ENCODE measurements at places on chromosomes 12 and 14. TPM values are rescaled to one million over a fixed set of nuclear protein-coding genes. Genes with fewer than 3 reads are reported as not detected.

The IFNG-AS1 gene
- not detected for total RNA-seq

The CD163 gene
- total RNA-seq = 91.8 TPM

The MIP gene
- total RNA-seq = 0.16 TPM

The GALC gene
- total RNA-seq = 10.6 TPM

The MAP1LC3B2 gene
- 2.4 TPM for total RNA-seq

DNA sequence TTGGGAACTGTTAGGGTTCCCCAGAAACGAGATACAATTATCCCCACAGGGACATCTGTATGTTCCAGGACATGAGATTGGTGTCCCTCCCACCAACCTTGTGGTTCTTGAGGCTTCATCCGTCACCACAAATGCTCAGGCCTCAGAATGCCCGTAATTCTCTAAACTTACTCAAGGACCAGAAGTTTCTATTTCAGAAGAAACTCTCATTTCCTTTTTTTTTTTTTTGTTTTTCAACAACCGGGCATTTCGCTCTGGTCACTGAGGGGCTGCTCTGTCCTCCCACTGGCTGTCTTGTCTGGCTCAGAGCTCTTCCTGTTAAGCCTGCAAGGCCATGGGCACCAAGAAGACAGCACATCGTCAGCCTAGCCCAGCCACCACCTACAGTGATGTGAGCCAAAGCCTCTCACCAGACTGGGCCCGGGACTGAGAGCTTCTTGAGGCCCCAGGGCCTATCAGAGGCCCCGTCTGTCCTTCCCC, 36.2 kb downstream of the VDR start:
- ATAC-seq = no peak

- ATAC-seq = no peak
Measured at GRCh38 chr12:46364777-46365580, 7.6 kb downstream of the SLC38A2 start.

DNA sequence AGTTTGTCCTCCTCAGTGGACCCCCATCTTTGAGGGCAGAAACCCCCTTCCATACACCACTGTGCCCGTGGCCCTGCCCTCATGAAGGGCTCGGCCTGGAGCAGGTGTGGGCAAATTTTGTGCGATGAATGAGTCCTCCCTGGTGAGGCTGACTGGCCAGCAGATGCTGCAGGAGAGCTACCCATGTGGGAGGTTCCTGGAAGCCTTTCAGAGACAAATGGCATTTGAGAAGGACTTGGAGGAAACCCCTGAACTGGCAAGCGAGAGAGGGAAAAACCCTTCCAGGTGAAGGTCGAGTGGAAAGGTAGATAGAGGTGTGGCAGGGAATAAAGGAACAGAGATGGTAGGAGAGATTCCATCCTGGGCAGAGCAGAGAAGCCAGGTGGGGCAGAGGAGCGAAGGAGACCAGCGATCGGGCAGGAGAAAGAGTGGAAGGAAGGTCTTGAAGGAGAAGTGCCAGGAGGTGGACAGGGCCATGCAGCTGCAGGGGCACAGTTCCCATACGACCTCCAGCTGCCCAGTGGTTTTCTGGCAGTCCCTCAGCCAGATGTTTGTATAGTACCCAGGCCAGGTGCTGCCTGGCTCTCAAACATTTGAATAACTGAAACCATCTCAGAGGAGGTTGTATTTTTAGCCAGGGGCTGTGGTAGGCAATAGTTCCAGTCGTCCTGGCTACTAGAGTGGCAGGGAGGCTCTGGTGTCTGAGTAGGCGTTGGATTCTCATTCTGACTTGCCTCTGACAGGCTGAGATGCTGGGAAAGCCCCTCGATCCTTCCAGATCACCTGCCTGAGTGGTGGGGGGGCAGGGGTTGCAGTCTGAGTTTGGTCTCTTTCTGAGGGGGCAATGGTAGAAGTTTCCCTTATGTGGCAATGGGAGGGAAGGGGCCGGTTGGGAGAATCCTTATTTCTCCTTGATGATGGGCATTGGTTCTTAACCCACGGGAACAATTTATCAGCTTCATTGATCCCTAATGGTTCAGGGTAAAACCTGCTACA, 40.1 kb downstream of the FBXL14 start:
- ATAC-seq = no peak

DNA sequence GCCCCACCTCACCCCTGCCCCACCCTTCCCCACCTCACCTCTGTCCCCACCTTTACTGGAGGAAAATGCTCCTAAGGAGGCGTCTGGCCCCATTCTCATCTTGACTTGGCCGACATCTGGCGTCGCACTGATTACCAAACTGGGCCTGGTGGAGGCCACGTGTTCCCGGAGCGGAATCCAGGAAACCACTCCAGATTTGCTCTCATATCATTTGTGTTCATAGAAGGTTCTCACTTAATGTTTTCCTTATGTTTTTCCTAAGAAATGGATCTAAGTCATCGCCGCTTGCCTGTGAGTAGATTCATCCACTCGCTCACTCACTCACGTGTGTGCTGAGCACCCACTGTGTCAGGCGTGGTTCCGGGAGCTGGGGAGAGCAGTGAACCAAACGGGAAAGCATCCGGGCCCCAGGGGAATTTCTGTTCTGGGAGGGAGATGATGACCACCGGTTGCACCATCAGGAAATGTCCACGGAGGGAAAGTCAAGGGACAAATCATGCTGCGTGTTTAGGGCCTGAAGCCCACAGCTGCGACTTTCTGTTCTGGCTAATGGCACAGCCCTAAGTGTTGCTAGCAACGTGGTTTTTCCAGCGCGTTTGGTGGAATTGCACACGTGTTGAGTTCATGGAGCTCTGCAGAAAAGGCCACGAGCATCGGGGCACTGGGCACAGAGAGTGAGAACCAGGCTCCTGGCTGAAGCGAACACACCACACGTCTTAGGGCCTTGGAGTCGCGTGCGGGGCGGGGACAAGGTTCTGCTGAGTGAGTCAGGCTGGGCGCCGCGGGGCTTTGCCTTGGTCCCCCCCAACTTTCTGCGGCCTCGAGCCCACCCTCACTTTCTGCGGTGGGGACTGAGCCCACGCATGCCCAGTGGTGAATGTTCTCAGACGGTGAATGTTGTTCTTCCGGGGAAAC, 57.7 kb downstream of the ADGRD1 start:
- no peak for ATAC-seq

DNA sequence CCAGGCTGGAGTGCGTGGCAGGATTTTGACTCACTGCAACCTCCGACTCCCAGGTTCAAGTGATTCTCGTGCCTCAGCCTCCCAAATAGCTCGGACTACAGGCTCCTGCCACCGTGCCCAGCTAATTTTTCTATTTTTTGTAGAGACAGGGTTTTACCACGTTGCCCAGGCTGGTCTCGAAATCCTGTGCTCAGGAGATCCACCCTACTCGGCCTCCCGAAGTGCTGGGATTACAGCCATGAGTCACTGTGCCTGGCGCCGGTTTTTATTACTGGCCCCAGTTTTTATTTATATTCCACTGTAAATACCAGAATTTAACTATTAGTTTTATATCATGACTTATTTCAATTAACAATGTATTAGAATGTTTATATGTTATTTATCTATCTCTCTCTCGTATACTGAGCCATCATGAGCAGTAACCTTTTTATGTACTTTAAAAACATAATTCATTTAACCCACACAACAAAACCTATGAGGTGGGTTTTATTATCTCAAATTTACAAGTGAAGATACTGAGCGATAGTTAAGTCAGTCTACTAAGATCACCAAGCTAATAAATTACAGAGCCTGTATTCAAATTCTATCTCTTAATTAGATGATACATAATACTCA, 47.8 kb downstream of the HECTD1 start:
- no peak for ATAC-seq

GRCh38 chr14:67738740-67739504, 37.2 kb downstream of the RDH12 start:
- ATAC-seq = peak; percentile 92

Data from motor neuron (in vitro differentiated cells).